ENCODE measurements at places on chromosomes 12 and 14.

- no peak for DNase-seq
Measured at GRCh38 chr14:81005540-81006228, 50.3 kb downstream of the TSHR start.

DNA sequence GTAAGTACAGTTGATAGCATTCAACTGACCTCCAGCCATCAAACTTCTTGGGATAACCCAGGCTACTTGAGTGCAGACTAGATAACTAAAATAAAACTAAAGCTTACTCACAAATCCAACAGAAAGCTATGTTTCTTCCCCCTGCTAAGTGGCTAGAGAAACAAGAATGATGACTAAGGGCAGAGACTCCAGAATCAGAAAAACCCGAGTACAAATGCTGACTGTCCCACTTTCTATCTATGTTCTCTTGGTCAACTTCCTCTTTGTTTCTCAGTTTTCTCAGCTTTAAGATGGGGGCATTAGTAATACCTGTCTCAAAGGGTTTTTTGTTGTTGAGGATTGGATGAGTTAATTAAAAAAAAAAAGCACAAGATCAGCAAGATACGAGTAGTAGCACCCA lies 6.1 kb upstream of the NUAK1 start:
- no peak for DNase-seq

GRCh38 chr12:75783093-75783877 lies 248.3 kb downstream of the PHLDA1 start:
- DNase-seq, result no peak

- DNase-seq, result no peak
Measured at GRCh38 chr14:35113308-35113950, 8.4 kb downstream of the PPP2R3C start.

DNA sequence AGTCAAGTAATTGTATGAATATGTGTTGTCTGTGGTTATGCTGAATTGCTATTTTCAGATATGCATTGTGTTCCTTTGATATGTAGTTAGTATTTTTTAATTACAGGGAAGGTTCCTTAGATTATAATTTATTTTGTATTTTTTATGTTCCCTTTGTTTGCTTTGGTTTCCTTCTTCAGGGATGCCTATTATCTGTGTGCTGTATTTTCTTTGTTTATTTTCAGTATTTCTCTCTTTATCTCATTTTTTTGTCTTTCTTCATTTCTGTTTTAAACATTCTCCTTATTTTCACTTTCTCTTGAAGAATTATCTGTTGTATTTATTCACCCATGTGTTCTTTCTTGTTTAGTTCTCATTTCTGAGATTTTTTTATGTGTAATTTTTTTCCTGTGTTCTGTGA lies 163.1 kb downstream of the EMP1 start:
- DNase-seq, result no peak

DNA sequence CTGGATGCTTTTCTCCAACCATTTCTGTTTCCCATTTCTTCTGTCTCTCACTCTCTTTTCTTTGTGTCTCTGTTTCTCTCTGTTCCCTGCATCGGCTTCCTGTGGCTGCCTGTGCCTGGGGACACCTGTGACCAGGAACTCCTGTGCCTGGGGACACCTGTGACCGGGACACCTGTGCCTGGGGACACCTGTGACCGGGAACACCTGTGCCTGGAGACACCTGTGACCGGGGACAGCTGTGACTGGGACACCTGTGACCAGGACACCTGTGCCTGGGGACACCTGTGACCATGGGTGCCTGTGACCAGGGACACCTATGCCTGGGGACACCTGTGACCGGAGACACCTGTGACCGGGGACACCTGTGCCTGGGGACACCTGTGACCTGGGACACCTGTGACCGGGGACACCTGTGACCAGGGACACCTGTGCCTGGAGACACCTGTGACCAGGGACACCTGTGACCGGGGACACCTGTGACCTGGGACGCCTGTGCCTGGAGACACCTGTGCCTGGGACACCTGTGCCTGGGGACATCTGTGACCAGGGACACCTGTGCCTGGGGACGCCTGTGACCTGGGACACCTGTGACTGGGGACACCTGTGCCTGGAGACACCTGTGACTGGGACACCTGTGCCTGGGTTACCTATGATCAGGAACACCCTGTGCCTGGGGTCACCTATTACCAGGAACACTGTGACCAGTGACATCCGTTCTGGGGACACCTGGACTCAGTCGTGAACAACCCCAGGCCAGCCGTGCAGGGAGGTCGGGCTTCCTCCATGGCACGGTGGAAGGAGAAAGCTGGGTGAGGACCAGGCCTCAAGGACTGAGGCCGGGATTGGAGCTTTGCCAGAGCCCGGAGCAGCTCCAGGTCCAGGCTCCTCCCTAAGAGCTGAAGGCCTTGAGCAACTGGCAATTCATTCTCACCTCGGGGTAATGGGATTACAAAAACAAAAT lies 23.4 kb upstream of the FBRSL1 start:
- DNase-seq, result no peak

- DNase-seq, result no peak
Measured at GRCh38 chr14:54314365-54315104, 82.3 kb upstream of the CDKN3 start.

GRCh38 chr14:31990183-31990857 lies 86.8 kb upstream of the ARHGAP5 start:
- DNase-seq, result no peak

DNA sequence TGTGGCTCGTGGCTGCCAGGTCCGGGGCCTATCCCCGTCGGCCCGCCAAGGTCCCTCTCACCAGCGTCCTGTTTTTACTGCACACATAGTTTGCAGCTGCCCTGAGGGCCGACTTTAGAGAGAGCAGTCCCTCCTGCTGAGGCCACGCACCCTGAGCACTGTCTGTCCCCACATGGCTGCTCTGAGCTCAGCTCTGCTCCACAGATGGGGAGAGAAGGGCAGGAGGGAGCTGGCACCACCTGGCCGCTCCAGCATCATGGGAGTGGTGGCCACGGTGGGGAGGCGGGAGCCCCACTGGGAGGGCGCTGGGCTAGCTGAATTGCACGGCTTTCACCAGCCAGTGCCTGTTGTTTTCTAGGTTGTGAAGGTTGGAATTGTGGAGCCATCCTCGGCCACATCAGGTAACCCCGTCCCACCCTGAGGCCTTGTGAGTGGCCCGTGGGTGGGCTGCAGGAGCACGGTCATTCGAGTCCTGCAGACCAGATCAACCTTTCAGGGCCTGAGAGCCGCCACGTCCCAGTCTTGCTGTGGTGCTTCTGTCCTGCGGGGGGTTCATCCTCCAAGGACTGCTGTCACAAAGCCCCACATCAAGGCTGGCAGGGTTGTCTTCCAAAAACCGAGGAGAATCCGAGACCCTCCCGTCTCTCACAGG lies 7.4 kb upstream of the TEX22 start:
- DNase-seq, result no peak

GRCh38 chr12:41442896-41443295 lies 254.8 kb downstream of the PDZRN4 start:
- no peak for DNase-seq

GRCh38 chr14:59321626-59321949 lies 133.1 kb downstream of the DAAM1 start:
- no peak for DNase-seq

- DNase-seq, result no peak
Measured at GRCh38 chr12:128418944-128419343, 152.0 kb downstream of the TMEM132C start.

DNA sequence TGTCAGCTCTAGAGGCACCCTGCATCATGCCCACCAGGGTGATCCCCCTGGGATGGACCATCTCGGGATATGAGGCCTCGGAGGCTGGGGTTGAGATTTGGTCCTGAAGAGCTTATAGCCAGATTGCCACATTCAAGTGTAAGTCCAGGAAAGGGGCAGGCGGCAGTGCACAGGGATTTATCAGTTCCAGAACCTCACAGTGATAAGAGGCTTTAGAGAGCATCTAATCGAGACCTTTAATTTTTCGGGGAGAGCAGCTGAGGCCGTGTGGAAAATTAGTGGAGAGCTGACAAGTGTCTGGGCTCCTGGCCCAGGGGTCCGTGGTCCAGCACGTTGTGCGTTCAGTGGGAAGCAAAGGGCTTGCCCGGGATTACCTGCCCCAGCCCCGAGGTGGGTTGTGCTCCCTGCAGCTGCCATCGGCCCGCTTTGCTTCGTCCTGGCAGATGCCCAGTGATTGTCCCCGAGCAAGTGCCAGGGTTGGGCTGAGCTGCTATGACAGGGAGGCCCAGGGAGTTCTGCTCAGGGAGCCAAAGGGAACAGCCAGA lies 52.1 kb downstream of the C14orf132 start:
- DNase-seq, result no peak

DNA sequence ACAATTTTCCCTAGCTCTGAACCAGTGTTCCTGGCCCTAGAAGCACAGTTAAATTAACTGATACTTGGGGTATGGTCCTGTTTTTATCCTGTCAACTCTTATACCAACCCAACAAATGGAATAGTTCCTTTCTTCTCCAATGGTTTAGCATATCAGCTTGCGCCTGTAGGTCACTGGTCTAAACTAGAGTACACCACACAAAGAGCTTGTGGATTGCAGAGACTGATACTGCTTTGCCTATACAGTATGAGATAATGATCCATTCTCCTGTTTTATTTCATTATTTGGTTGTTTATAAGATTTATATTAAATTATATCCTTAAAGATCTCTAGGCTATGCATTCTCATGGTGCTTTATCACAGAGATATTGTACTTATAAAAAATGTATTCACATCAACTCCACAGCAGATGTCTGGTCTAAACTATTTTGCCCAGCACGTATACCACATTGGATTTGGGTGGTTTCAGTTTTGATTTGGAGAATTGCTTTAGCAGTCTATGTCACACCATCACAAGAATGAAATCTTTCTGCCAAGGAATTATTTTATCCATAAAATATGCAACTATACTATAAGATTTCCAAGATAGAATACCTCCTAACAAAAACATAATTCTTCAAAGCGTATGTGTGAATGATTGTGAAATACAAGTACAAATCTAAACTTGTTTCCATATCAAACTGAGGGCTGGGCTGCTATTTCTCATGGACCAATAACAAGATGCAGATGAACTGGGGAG lies 142.1 kb downstream of the SLC16A7 start:
- no peak for DNase-seq

DNA sequence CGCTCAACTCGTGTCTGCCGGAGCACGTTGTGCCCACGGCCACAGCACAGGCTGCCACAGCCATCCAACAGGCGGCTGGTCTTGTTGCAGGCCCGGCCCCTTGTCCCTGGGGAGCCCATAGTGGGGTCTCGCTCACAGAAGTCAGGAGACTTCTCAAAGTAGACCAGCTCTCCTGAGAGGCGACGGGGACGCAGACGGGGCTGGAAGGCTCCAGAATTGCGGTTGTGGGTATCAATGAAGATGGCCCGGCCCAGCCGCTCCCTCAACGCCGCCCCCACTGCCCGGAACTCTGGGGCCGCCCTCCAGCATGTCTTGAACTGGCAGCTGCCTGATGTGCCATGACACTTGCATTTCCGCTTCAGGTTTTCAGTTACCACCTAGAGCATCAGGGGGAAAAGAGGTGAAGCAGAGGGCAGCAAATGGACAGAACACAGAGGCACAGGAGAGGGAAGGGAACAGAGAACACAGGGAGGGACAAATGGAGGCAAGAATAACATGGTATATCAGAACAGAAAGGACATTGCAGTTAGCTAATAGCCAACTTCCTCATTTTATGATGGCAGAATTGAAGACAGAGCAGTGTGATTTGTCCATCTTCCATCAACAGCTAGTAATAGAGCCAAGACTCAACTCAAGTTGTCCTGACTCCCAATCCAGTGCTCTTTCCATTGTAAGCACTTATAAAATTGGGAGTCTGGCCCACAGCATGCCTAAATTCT lies 5.2 kb downstream of the WNT10B start:
- no peak for DNase-seq

- DNase-seq, result no peak
Measured at GRCh38 chr12:120831648-120832267, 72.4 kb downstream of the SPPL3 start.

GRCh38 chr12:9866860-9867269 lies 2.3 kb downstream of the CLEC2B start:
- DNase-seq, result no peak

DNA sequence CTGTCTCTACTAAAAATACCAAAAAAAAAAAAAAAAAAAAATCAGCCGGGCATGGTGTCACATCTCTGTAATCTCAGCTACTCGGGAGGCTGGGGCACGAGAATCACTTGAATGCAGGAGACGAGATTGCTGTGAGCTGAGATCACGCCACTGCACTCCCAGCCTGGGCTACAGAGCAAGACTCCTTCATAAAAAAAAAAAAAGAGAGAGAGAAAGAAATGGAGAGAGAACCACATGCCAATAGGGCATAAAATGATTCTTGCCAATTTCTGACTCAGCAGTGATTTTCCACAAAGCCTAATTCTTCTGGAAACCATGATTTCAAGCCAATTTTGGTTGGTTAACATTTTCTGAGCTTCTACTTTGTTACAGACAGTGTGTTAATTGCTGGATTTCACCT lies 250.4 kb upstream of the SEL1L start:
- no peak for DNase-seq
